ENCODE measurements at places on chromosomes 4 and X.

DNA sequence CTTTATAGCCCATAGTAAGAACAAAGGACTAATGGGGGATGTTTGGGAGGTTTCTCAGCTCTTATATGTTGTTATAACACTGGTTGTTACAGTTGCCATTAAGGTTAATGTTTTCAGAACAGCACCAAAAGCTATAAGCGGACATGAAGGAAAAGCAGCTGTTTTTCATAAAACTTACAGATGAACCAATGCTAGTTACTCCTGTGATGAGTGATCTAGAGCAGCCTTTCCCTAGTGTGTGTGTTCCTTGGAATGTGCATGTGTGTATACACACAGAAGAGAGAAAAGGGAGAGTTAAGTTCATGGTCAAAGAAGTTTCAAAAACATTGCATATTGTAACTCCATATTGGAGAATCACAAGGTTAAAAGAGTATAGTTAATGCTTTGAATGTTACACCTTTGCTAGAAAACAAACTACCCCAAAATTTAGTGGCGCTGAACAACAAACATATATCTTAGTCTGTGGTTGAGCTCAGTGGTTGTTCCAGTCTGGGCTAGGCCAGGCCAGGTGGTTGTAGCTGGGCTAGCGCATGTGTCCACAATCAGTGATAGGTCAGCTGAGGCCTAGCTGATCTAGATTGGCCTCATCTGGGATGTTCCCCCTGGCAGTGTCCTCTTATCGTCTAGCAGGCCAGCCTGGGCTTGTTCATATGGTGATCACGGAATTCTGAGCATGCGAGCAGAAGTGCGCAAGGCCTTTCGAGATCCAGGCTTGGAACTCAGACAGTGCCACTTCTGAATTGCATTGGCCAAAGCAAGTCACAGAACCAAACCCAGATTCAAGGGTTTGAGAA is 151.0 kb downstream of the NHS start:
- DNase-seq: no peak

GRCh38 chrX:102651242-102652011 is at the start of gene GPRASP1:
TSS of gene GPRASP1 (plus strand) at chrX:102651483. CDS start at chrX:102653914, 2,431 bp downstream.
- peak; percentile 63 for DNase-seq

- DNase-seq: no peak
Observed at GRCh38 chr4:168712316-168712890, 215.6 kb downstream of the PALLD start.

DNA sequence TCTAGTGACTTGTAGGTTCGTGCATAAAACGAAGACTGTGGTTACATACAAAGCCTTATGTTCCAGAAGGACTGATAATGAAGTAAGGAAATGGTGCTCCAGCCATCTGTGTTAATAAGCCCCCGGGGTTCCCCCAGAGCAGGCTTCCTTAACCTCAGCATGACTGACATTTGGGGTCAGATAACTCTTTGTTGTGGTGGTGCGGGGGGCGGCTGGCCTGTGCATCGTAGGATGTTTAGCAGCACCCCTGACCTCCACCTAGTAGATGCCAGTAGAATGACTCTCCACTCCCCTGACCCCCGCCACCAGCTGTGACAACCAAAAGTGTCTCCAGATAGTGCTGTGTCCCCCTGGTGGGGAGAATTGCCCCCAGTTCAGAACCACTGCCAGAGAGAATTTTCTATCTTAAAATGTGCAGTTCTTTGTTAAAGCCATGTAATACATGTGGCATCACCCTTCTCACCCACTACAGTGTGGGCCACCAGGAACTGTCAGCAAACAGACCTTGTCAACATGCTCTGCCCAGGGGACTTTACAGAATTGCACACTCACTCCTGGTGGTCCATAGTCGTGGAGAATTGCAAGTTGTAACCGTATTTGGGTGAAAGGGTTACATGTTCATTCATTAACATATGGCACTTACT is 7.5 kb downstream of the SH3KBP1 start:
- no peak for DNase-seq

- no peak for DNase-seq
Observed at GRCh38 chr4:154367659-154368058, 123.9 kb downstream of the DCHS2 start.

DNA sequence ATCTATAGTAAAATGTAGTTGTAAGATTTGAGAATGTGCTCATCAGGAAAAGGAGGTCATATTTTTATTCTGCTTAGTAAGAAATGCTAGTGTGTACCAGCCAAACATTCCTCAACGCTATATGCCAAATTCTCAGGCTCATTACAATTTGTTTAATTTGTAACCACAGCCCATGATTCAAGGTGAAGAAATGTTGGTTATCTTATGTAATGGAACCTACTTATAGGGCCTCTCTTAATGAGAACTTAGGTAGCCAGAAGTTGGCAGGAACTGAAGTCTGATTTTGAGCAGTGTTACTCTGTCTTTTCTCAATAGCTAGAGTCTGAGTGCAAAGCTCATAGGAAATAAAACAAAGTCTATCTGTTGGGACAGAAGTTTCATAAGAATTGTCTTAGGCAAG is 595.0 kb downstream of the GLUD2 start:
- DNase-seq: no peak

DNA sequence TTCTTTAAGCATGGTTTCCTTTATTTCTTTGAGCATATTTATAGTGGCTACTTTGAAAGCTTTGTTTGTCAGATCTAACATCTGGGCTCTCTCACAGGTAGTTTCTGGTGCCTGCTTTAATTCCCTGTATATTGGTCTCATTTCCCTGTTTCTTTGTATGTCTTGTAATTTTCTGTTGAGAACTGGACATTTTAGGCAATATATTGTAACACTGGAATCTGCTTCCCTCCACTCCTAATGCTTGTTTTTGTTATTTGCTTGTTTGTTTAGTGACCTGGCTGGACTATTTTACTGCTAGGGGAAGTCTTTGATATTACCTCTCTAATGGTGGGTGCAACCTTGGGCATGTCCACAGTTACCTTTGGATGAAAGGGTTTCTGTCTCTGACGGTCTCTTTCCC is 25.0 kb downstream of the BMPR1B start:
- DNase-seq: no peak

DNA sequence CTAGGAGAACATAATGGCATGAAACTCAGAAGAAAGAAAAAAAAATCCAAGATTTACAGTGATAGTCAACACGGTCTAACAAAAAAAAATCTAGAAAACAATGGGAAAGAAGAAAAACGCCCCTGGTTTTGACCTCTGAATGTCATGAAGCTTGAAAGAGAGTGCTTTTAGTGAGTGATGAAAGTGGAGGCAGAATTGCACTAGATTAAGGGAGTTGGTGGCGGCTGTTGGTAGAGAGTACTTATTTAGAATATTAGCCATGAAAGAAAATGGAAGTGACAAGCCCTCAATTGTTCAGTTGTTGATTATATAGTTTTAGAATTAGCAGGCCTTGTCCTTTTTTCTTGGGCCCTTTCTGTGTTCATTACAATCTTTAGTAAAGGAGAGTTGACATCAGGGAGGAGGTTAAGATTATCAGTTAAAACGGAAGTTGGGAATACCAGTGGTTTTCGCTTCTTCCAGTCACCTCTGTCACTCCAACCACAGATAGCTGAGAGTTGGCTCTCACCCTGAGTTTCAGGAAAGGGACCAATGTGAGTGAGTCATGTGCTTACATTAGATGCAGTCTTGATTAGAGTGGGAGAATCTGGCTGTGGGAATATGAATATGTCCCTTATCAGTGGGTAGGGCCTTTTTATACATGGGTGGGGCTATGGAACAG is 29.7 kb downstream of the EREG start:
- no peak for DNase-seq

DNA sequence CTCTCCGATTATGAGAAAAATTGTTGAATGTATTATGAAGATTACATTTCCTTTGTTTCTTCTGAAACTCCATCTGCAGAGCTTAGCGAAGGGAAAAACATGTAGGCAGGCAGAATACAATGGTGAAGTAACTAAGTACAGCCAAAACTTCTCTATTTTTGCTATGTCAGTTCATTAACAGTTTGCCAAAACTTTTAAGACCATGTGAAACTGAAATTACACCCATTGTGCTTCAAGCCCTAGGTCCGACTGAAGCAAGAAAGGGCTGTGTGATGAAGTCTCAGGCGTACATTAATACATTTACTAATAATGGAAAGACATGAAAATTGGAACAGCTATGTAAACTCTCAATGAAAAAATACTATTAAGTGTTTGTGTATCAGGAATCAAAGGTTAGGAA is 398.0 kb downstream of the MAPK10 start:
- no peak for DNase-seq

GRCh38 chrX:53281321-53281822 is at the start of gene IQSEC2:
TSS of gene IQSEC2 (minus strand) at chrX:53281584.
- DNase-seq: no peak

GRCh38 chr4:105107095-105107856 is 39.4 kb upstream of the TET2 start:
- no peak for DNase-seq

- no peak for DNase-seq
Observed at GRCh38 chr4:1982124-1983052, 26.4 kb downstream of the NELFA start.

- no peak for DNase-seq
Observed at GRCh38 chr4:117387072-117387471, 301.7 kb upstream of the TRAM1L1 start.

DNA sequence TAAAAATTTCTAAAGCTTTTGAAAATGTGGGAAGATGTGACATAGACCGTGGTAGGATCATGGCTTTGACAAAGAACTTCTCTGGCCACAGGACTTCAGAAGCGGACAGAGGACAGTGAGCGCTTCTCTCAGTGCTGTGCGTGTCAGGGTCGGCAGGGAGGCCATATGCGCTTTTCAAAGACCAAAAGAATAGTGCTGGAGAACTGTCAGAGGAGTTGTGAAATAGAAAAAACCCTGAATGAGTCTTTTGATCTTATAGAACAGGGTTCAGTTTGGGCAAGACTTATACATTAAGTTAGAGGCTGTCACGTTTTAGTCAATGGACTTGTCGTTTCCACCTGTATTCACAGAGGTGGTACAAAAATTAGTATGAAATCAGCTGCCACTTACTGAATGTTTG is 77.4 kb downstream of the PTTG2 start:
- no peak for DNase-seq

DNA sequence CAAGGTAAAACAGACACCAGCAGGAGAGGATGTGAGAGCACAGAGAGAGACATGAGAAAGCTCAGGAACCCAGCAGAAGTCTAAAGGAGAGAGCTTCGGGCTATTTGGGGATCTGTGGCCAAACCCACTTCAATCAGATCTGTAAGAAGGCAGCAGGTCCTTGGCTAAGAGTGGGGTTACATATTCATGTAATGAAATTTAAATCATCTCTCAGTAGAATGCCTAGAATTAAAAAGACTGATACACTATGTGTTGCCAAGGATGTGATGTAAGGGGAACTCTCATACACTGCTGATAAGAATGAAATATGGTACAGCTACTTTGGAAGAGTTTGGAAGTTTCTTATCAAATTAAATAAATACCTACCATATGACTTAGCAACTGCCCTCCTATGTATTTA is 35.8 kb downstream of the PDE5A start:
- DNase-seq: no peak
